ENCODE measurements at places on chromosomes 5 and 9. TPM values are rescaled to one million over a fixed set of nuclear protein-coding genes. Genes with fewer than 3 reads are reported as not detected.

COL5A1 gene
- total RNA-seq, result 35.8 TPM

RLN1 gene
- total RNA-seq, result not detected

THBS4 gene
- total RNA-seq, result 3.4 TPM

TRIM52 gene
- total RNA-seq, result 8.2 TPM

WDR55 gene
- 13.8 TPM for total RNA-seq

SV2C gene
- total RNA-seq, result not detected

HMGCR gene
- 11.4 TPM for total RNA-seq

GFI1B gene
- total RNA-seq, result 0.34 TPM

GPR151 gene
- not detected for total RNA-seq

CCDC69 gene
- total RNA-seq, result 191 TPM

TMEFF1 gene
- total RNA-seq, result not detected

KCNIP1 gene
- not detected for total RNA-seq

PCDHA3 gene
- 0.31 TPM for total RNA-seq

NOXA1 gene
- total RNA-seq, result 7.5 TPM

NEUROG1 gene
- not detected for total RNA-seq

LCN10 gene
- 8.7 TPM for total RNA-seq

ZNF454 gene
- total RNA-seq, result 2.9 TPM

ADGRV1 gene
- total RNA-seq, result 1.1 TPM

OR13C9 gene
- total RNA-seq, result not detected

ADGRD2 gene
- total RNA-seq, result not detected

ALDOB gene
- total RNA-seq, result 0.40 TPM

FGD3 gene
- 2.5 TPM for total RNA-seq

MOB3B gene
- 2.0 TPM for total RNA-seq

PITX1 gene
- not detected for total RNA-seq

ASPN gene
- total RNA-seq, result 18.8 TPM

ECPAS gene
- 85.4 TPM for total RNA-seq

FNIP1 gene
- 26.8 TPM for total RNA-seq

FAT2 gene
- total RNA-seq, result not detected
